ENCODE measurements at places on chromosomes 12 and 14.

DNA sequence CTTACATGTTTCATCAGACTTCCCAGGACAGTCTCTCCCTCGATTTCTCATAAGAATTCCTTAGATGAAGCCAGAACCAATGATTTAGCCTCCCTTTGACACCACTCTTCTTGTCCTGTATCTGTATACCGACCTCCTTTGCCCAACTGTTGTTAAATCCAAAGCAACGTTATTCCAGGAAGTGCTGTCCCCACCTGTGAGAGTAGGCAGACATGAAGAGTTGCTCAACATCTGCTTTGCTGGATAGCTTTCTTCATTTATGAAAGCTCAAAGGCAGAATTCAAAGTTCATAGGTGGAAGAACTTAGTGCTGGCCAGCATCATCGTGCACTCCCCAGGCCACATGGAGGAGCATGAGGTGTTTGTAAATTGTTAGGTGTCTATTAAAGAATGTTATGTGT is 55.6 kb downstream of the GTF2A1 start:
- no peak for DNase-seq

DNA sequence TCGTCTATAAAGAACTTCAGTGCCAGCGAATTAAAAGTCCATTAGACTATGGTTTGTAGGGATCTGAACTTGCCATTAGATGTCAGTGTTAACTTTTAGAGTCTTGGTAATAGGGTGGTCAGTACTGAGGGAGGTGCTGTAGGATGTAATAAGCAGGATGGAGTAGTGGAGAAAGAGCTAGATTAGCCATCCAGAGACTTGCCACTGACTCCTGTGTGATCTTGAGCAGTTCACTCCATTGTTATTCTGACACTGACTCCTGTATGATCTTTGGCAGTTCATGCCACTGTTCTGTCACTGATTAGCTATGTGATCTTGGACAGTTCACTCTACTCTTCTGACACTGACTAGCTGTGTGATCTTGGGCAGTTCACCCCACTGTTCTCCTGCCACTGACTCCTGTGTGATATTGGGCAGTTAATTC is 133.6 kb downstream of the TTLL5 start:
- no peak for DNase-seq

DNA sequence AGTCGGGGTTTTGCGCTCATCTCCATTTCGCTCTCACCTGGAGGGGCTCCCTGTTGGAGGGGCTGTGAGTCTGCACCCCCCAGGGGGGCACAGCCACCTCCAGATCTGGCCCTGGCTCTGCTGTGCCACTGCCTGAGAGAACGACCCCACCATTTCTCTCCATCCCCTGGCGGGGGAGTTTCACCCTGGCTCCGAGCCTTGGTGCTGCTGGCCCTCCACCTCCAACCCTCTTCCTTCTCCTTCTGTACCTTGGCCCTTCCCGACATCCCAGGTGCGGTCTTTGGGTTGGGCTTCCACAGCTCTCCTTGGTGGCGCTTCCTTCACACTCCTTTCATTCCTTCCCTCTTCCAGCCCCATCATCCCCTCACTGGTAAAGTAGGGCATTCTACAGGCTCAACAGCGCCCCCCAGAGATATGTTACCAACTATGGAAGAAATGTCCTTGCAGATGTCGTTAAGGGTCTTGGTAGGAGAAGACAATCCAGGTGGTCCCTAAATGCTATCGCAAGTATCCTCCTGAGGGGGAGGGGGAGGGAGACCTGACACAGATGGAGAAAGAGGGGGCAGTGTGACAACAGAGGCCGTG is 16.3 kb downstream of the SERPINA1 start:
- DNase-seq: no peak

- DNase-seq: no peak
These were observed 113.4 kb upstream of the CCDC198 start for GRCh38 chr14:57607086-57607485.

DNA sequence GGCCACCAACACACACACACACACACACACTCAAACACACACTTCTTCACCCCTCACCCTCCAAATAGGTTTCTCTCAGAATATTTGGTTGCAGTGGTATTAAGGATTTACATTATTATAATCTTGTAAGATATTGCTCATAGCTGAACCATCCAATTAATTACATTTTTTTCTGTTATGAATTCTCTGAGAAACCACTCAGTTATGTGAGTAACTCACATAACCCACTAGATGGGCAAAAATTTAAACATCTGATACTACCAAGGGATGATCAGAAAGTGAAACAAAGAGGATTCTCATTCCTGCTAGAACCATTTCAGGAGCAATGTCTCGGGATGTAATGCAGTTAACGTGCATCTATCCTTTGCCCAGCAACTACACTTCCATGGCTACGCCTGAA is 31.6 kb downstream of the TMTC1 start:
- no peak for DNase-seq

DNA sequence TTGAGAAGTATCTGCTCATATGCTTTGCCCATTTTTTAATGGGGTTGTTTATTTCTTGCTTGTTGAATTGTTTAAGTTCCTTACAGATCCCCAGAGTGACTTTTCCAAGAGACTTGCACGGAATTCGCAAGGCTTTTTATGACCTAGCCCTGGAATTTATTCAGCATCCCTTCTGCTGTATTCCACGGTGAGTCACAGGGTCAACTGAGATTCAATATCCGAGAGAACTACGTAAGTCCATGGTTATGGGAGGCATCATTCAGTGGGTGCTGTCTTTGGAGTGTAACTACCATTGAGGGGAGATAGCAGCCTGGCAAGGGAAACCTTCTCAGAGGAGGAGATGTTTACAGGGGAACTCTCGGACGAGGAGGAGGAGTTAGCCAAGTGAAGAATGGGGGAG is 20.9 kb upstream of the GPRC5A start:
- DNase-seq: no peak

- no peak for DNase-seq
These were observed 473.8 kb downstream of the RAD51B start for GRCh38 chr14:68293404-68293803.

DNA sequence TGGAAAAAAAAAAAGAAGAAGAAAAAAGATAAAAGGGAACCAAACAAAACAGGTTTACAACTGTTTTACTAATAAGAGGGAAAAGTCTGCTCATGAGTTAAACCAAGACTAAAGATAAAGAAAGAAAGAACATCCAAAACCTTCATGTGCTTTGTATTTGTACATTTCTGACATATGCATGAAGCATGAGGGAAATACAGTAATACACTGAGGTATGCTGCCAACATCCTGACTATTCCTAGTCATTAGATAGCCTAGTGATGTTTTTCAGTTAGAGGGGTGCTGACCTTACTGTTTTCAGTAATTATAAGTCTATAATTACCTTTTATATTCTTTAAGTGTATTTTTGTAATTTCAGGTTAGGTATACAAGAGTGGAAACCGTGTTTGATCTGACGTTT is 793.3 kb downstream of the DIO2 start:
- no peak for DNase-seq

DNA sequence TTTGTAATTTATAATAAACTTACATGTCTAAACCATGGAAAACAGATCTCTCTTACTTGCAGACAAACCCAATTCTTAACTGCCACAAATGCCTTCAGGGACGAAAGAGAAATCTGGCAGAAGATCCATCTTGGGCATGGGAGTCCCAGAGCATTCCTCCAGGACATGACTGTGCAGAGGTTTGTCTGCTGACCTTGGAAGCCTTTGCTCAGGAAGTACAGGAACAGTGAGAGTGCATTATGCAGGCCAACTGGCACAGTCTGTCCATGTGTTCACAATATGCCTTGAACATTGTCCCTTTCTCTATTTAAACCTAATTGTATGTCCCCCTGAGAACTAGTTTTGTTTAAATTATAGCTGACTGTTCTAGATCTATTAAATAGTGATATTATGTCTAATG is 467.1 kb downstream of the ATP23 start:
- DNase-seq: no peak

- no peak for DNase-seq
These were observed 80.8 kb downstream of the EP400 start for GRCh38 chr12:132030367-132031038.

DNA sequence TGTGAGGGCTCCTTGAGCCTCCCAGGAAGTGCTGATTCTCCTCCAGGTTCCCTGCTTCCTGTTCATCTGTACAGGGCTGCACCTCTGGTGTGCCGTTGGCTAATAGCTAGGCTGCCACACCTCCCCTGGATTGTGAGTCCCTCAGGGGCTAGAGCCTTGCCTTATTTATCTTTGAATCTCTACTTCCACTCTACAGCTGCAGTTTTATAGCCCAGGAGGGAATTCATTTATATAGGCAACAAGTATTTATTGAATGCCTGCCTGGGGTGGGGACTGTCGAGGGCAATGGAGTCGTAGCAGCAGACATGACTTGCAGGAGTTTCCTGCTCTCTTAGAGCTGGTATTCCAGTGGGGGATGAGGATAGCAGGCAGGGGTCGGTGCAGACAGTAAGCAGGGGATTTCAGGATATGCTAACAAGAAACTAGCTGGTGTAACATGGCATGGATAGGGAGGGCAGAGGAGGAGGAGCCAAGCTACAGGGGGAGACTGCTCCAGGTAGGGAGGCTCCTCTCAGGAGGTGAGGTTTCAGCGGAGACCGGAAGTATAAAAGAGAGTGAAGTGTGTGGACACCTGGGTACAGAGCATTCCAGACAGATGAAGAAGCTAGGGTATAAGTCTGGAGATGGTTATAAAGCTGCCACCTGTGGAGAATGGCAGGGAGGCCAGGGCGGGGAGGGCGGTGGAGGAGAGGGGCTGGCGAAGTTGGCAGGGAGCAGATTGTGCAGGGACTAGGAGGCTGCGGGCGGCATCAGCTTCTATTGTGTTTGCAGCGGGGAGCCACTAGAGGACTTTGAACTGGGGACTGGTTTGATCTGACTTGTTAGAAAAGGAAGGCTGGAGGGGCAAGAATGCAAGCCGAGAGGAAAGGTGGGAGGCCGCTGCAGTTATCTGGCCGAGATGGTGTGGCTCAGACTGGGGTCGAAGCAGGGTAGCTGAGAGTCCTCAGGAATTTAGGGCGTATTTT is 17.2 kb downstream of the USP30 start:
- no peak for DNase-seq

DNA sequence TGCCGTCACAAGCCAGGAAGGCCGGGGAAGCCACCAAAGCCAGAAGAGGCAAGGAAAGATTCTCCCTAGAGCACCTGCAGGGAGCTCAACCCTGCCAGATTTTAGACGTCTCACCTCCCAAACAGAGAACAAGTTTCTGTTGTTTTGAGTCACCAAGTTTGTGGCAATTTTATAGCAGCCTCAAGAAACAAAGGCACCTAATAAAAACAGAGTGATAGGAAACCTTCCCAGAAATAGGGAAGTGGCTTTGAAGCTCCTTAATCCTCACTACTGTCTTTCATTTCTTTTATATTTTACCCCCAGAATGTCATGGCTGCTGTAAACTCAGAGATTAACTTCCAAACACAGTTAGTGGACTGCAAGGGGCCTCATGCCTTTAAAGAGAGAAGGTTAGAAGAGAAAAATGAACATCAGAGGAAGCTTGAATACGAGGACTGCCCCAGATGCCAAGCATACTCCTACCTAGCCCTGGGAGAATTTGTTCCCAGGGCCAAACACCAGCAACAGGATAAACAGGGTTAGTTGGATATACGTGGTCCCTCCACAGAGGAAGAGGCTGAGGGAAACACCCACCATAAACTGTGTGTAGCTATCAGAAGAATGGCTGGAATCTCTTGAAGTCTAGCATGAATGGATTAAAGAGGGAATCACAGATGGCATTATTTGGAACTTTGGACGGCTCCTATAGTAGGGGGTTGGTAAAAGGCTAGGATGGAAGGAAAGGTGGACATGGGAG is 148.3 kb downstream of the KCNA5 start:
- no peak for DNase-seq

GRCh38 chr12:15772405-15773018 is 16.7 kb downstream of the EPS8 start:
- peak; percentile 22 for DNase-seq
